Kidney tubule cell (primary cell): ENCODE measurements at places on chromosomes 16 and 17.
A peak's percentile ranks its signal among the peaks of the same experiment; 100 is the strongest.

DNA sequence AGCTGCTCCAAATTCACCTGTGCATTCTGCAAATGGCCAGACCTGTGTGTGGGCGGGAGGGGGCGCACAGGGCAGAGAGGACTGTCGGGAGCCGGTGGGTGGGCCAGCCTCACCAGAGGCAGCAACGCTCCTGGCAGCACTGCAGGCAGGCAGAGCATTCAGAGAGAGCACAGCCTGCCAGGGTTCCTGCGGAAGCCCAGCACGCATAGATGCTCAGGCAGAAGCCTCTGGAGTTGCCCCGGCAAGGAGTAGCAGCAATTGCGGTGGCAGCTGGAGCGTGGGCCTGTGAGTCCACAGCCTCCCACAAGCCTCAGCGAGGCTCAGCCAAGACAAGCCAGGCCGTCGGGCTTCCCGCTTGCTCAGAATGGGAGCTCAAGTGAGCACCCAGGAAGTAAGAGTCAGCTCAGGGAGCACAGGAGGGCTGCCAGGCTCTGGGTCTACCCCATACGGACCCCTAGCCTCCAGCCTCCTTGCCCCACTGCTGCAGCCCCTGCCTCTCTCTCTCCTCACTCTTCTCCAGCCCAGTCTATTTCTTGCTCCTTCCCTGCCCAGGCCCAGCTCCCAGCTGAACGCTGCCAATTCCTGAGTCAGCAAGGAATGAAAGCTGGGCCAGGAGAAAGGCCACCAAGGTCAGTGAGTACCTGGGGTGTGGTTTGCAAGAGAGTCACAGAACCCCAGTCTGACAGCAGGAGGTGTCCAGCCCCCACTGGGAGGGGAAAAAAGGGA is 9.6 kb downstream of the EMC6 start:
- DNase-seq, result peak; percentile 35

DNA sequence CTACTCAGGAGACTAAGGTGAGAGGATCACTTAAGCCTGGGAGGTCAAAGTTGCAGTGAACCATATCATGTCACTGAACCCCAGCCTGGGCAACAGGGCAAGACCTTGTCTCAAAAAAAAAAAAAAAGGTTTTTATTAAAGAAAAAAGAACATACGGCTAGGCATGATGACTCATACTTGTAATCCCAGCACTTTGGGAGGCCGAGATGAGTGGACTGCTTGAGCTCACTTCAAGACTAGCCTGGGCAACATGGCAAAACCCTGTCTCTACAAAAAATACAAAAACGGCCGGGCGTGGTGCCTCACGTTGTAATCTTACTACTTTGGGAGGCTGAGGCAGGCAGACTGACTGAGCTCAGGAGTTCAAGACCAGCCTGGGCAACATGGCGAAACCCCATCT is 38.4 kb downstream of the RANBP10 start:
- DNase-seq, result peak; percentile 34

GRCh38 chr16:49127103-49127502 is 154.5 kb downstream of the CBLN1 start:
- DNase-seq, result no peak

GRCh38 chr17:58493506-58493905 is 5.3 kb upstream of the HSF5 start:
- DNase-seq, result no peak

- no peak for DNase-seq
Observed at GRCh38 chr17:2776589-2777241, 19.5 kb upstream of the RAP1GAP2 start.

- no peak for DNase-seq
Observed at GRCh38 chr16:10325783-10326543, 59.9 kb upstream of the ATF7IP2 start.

GRCh38 chr16:74561626-74562025 is 45.3 kb downstream of the GLG1 start:
- no peak for DNase-seq

DNA sequence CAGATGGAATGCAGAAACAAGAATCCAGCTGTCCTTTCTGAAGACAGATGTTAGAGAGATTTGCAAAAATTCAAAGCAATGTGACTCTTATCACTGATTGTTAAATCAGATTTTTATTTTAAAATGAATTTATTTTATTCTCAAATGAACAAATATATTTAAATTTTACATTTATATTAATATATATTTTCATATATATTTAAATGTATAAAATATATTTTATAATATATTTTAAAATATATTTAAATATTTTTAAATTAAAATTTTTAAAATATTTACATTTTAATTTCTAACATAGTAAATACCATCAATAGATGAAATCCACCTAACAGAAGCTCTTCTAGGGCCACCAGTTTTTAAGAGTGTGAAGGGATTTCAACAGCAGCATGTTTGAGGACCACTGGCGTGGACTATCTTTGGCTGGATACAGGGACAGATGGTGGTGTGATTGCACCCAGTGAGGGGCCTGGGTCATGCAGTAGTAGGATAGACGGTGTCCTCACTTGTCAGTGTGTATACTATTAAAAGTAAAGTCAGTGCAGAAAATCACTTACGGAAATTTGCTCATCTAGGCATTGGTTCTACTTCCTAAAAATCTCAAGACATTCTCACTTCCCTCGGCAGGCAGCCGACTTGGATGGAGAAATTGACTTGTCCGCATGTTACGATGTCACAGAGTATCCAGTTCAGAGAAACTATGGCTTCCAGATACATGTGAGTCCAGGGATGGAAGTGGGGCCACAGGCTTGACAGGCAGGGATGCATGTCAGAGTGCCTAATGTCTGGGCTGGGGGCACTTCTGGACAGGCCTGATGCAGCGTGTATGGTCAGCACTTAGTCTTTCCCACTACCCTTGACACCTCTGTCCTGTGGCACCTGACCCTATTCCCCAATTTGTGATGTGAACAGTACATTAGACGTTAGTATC is 56.3 kb downstream of the PLD6 start:
- DNase-seq, result no peak

DNA sequence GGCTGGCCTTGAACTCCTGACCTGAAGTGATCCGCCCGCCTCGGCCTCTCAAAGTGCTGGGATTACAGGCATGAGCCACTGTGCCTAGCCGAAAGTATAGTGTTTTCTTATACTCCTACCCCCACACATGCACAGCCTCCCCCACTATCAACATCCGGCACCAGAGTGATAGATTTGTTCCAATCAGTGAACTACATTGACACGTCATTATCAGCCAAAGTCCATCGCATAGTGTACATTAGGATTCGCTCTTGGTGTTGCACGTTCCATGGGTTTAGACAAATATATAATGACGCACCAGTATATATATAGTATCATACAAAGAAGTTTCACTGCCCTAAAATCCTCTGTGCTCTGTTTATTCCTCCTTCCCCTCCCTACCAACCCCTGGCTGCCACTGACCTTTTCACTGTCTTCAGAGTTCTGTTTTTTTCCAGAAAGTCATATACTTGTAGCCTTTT is 11.9 kb upstream of the TM4SF5 start:
- DNase-seq, result no peak

DNA sequence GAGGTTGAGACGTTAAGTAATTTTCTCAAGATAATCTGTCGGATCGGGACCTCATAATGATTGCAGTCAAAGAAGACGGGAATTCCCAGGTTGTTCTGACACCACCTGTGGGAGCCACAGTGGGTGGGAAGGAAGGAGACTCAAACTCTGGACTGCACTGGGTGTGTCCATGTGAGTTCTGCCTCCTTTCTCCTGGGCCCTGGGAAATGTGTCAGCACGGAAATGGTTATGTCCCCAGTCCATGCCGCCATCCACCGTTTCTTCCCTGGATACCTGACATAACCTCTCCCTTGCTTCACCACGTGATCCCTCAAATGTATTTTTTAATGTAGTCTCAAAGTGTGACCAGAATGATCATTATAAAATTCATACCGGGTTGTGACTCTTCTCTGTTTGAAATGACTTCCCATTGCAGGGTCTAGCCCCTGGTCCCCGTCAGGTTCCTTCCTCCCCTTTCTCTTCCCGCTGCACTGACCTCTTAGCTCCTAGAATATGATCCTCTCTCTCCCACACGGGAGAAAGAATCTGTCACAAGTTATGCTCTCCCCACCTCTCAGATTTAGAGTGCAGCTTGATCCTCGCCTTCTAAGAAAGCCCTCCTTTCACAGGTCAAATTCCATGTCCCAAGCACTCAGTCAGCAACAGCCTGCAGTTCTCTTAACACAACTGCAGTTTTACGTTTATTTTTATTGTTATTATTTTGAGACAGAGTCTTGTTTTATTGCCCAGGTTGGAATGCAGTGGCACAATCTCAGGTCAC is 820.0 kb upstream of the EEF2KMT start:
- DNase-seq, result peak; percentile 18

- peak; percentile 6 for DNase-seq
Observed at GRCh38 chr17:8341456-8341855, 1.8 kb downstream of the ODF4 start.

DNA sequence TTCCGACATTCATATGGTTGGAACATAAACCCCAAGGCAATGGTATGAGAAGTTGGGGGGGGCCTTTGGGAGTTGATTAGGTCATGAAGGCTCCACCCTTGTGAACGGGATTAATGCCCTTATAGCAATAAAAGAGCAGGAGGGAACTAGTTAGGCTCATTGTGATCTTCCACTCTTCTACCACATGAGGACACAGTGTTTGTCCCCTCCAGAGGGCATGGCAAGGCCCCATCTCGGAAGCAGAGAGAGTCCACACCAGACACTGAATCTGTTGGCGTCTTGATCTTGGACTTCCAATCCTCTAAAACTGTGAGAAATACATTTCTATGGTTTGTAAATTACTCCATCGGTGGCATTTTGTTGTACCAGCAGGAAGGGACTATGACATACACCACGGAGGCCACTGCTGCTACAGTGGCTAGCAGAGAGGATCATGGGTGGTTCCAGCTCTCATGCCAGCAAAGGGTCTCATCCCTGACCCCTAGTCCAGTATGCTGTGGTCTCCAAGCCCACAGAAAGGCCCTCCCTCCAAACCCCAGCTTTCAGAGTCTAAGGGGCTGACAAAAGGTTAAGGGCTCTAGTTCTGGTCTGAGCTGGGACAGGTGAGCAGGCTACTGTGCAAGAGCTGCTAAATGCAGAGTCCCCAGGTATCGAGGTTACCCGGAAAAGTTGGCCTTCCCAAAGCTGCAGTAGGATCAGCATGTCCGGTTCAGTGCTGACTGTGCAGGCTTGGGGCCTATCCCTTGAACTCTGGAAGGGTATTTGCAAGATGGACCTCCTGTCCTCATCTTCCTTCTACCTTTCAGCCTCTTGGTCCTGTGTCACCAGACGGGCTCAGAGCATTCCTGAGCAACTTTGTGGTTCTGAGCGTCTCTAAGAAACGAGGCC is 12.2 kb downstream of the CCR7 start:
- DNase-seq, result no peak

DNA sequence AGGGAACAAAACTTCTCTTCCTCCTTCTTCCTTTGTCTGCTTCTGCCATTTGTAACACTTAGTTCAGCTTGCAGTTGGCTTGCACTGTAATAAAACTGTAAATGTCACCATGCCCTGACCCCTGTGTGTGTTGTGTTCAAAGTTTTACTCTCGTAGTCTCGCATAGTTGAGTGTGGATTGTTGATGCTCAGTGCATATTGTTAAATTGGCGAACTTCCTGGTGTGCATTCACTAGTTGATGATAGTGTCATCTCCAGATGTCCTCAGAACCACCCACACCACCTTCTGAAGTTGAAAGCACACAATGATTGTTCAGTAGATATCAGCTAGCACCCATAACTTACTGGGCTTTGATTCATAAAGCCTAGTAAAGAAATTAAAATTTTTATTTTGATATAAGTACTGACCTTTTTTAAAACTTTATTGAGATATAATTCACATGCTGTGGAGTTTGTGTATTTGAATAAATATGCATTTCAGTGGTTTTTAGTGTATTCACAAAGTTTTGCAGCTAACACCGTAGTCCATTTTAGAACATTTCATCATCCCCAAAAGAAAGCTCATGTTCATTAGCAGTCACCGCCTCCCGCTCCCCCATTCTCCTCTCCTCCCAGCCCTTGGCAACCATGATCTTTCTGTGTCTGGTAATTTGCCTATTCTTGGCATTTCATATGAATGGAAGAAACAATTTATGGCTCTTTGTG is 25.0 kb downstream of the USP10 start:
- DNase-seq, result no peak

DNA sequence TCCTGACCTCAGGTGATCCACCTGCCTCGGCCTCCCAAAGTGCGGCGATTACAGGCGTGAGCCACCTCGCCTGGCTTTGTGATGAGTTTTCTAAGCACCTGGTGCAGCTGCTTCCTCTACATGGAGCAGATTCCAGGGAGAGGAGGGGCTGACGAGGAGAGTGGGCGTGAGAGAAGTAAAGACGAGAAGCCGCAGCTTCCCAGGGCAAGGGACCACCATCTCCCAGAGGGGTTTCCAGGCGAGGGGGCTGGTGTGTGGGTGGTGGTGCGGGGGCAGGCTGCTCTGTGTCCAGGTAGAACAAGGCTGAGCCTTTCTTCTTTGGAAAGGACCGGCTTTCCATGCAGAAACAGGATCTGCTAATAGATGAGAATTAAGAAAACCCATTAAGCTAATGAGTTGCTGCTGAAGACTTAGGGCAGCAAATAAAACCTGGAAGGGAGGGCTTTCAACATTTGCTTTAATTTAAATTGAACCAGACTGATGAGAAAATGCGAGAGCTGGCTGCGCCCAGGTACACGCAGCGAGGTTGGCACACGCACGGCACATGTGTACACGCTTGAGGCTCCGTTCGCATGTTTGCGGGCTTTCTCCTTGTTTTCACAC is 236.7 kb downstream of the RBFOX3 start:
- DNase-seq, result no peak

DNA sequence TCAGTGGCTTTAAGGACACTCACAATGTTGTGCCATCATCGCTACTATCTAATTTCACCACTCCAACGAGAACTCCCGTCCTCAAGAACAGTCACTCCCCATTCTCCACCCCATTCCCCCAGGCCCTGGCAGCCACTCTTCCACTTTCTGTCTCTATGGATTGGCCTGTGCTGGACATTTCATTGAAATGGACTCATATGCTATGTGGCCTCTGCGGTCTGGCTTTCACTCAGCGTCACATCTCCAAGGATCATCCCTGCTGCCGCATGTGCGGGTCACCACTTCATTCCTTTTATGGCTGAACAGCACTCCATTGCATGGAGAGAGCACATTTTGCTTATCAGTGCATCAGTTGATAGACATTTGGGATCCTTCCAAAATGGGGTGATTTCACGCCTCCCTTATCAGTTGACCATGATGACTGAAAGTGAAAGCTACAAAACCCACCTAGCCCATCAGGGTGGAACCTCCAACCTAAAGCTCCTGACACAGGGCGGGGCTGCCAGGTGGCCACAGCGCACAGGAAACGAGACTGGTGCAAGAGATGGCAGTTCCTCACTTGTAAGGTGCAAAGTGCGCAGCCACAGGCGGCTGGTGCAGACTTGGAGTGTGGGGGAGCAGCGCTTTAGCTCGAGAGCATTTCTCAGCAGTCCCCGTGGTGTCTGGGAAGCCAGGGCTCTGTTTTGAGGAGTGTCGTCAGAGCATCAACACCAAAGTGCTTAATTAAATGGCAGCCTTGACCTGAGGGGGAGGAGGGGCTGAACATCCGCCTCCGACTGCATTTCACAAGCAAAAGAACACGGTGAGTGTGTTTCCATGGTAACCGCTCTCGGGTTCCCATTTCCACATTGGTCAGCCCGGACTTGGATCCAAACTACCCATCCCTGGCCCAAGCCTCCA is 23.8 kb downstream of the COTL1 start:
- peak; percentile 31 for DNase-seq

- no peak for DNase-seq
Observed at GRCh38 chr17:13616031-13616430, 14.3 kb upstream of the HS3ST3A1 start.
